ENCODE measurements at places on chromosomes 12 and 14.

GRCh38 chr14:27211741-27212140 lies 613.9 kb upstream of the NOVA1 start:
- DNase-seq = no peak

DNA sequence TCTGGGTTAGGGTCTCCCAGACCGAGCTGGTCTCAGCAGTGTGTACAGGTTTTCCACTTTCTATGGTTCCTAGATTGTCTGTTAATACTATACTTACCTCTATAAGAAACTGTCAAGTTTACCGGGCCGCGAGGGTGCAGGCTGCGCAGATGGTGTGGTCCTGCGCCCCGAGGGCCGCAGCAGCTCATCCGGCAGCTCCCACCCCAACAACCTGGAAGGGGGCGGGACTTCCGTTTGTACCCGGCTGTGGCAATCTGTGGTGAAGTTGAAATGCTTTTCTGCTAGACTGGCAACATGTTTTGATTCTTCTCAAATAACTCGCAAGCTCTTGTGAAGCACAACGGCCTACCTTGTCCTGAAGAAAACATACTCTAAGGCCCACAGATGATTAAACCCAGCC lies at the start of gene CLEC9A:
Gene CLEC9A, plus strand, starts transcription at position 237 of the 400 bp plus-strand sequence. CDS start 22,006 bp downstream, outside the sequence.
- DNase-seq = no peak

DNA sequence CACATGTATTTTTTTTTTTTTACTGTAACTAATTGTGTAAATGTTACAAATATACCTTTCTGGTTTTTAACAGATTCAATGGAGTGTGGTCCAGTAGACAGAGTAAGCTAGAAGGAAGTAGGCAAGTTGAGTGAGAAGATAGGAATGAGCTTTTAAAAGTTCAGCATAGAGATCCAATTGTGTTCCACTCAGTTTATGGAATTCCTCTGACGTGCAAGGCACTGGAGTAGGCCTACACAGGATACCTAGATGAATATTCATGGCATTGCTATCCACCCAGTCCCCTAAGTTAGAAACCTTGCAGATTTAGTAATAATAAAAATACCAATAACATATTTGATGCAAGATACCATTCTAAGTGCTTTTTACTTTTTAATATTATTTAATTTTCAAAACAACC lies 225.6 kb upstream of the ARID2 start:
- no peak for DNase-seq

DNA sequence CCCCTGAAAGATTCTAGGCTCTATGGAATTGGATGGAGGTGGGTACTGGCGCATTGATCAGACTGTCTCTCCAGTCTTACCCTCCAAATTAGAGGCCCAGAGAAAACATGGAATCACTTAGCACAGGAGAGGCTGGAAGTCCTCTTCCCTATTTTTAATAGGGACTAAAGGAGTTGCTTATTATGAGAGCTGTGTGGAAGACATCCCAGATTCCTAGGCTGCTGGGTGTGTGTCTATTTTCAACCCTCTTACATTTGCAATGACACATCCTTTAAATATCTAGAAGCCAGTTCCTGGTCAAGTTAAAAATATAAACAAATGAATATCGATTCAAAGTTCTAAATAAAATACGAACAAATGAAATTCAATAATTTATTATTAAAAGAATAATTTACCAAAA lies 58.3 kb upstream of the ARID2 start:
- DNase-seq = no peak

DNA sequence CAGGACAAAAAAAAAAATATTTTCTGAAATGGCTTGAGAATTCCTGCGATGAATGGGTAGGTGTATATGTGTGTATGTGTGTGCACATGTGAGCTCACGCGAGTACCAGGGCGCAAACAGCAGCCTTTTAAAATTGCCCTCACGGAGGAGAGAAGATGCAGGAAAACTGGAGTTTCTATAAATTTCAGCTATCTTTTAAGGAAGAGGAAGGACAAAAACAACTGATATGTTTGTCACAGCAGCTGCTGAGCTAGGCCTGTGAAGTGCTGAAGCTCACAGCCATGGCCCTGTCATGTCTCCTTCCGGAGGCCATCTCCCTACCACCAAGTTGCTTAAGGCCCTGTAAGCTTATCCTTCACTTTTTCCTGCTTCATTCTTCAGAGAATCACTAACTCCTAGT lies 40.8 kb downstream of the DUSP16 start:
- peak; percentile 48 for DNase-seq

DNA sequence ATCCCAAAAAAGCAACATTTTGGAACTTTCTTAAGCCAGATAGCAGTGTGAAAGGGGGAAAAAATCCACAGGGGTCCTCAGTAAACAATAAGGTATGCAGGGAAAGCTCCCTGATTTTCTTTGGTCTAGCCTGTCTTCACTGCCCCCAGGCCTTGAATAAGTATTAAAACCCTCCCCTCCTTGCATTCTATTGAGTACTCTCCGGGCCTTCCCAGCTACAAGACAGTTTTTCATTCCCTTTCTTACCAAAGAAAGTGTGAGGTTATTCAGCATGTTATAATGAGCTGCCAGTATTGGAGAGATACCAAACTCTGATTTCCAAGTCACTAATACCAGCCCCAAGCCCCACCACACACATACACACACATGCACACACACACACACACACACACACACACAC lies 59.8 kb upstream of the KIF21A start:
- no peak for DNase-seq

- no peak for DNase-seq
Observed at GRCh38 chr14:94397289-94398181, 9.1 kb upstream of the SERPINA1 start.

DNA sequence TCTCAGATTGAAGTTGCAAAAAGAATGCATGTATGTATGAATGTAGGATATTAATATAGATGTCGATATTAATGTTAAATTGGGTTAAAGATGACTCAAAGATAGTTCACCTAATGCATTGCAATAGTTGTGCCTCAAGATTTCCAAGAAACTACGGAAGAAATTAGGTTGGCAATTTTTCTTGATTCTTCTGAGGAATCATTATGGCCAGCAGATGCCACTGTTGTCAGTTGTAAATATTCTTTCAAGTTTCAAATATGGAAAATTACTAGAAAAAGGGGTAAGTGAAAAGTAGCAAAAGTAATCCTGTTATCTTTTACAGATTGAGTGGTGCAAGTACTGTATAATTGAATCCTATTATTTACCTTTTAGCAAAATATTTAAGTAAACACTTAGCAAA lies 202.1 kb downstream of the ADAMTS20 start:
- no peak for DNase-seq

- no peak for DNase-seq
Observed at GRCh38 chr14:91402348-91402747, 15.3 kb downstream of the CCDC88C start.

- peak; percentile 92 for DNase-seq
Observed at GRCh38 chr14:22852940-22853767, 16.8 kb downstream of the MMP14 start.

DNA sequence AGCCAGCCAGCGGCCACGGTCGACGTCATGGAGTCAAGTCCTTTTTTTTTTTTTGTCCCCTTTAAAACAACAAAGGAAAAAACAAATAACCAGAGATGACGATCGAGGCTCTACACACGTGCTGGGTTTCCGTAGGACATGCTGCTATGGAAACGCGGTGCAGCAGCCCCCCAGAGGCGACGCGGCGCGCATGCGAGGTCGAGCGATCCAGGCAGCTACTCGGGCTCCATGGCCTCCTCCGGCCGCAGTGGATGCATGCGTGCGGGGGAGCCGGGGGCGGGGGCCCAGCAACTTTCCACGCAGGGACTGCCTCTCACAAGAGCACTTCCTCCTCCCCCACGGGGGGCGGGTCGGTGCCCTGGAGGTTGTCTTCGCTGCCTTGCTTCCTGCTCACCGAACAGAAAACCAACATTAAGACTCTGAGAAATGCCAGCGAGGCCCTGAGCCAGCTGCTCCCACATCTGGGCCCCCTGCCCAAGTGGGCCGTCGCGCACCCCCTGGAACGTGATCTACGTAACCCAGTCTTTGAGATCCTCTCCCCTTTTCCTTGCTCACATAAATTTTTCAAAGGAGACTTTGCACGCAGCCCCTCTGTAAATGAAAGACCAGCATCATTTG lies 30.7 kb downstream of the P2RX4 start:
- peak; percentile 83 for DNase-seq

DNA sequence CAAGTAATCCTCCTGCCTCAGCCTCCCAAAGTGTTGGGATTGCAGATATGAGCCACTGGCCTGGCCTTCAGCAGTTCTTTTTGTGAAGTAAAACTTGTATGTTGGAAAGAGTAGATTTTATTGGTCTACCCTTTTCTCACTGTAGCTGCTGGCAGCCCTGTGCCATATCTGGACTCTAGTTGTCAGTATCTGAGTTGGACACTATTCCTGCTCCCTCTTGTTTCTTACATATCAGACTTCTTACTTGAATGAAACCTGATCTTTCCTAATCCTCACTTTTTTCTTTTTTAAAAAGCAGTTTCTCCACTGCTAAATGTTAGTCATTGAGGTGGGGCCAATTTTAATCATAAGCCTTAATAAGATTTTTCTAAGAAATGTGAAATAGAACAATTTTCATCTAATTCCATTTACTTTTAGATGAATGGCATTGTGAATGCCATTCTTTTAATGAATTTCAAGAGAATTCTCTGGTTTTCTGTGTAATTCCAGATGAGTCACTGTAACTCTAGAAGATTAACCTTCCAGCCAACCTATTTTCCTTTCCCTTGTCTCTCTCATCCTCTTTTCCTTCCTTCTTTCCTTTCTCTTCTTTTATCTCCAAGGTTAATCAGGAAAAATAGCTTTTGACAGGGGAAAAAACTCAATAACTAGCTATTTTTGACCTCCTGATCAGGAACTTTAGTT lies 88.7 kb downstream of the APAF1 start:
- DNase-seq = no peak

GRCh38 chr12:10186299-10186698 lies 7.5 kb downstream of the TMEM52B start:
- DNase-seq = peak; percentile 95

- no peak for DNase-seq
Observed at GRCh38 chr14:88604212-88604611, 41.4 kb downstream of the ZC3H14 start.

GRCh38 chr12:120979220-120979861 lies 998 bp downstream of the HNF1A start:
- no peak for DNase-seq

DNA sequence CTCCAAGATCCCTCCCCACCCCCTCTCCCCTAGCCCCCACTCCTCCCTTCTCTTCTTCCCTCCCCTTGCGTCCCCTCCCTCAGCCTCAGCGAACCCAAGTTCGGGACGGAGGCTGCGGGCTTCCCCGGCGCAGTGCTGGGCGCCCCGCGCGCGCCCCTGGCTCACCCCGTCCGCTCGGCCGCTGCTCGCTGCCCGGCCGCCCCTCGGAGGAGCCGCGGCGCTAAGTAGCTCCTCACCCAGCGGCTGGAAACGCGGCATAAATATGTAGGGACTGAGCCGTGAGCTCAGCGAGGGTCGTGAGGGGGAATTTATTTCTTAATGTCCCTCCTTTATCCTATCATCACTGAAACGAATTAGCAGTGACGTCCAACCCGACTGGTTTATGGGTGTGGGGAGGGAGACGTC lies at the start of gene NOS1:
Gene NOS1, minus strand, starts transcription at position 280 of the 405 bp plus-strand sequence. CDS start 30,557 bp downstream, outside the sequence.
- DNase-seq = no peak

- DNase-seq = no peak
Observed at GRCh38 chr12:116870306-116870705, 10.9 kb downstream of the HRK start.

DNA sequence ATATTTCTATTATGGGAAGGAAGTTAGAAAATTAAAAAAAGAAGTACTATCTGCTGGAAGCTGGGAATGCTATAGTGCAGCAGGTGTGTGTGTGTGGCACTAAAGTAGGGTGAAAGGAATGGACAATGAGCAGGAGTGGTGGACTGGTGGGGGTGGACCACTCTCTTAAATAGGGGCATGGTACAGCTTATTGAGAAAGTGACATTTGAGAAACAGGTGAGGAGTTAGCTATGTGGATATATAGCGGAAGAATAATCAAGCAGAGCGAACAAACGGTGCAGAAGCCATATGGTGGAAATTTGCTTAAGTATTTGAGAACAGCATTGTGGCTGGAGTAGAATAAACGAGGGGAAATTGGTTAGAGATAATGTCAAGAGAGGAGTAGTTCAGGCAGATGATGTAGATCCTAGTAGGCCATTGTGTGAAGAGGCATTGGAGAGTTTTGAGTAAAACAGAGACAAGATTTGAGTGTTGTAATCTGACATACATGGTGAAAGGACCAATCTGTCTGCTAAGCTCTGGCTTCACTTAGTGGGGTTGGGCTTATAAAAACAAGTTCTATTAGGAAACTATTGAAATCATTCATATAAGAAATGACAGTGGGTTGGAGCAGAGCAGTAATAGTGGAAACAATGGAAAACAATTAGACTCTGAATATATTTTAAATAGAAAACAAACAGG lies 149.2 kb upstream of the SYT10 start:
- no peak for DNase-seq

DNA sequence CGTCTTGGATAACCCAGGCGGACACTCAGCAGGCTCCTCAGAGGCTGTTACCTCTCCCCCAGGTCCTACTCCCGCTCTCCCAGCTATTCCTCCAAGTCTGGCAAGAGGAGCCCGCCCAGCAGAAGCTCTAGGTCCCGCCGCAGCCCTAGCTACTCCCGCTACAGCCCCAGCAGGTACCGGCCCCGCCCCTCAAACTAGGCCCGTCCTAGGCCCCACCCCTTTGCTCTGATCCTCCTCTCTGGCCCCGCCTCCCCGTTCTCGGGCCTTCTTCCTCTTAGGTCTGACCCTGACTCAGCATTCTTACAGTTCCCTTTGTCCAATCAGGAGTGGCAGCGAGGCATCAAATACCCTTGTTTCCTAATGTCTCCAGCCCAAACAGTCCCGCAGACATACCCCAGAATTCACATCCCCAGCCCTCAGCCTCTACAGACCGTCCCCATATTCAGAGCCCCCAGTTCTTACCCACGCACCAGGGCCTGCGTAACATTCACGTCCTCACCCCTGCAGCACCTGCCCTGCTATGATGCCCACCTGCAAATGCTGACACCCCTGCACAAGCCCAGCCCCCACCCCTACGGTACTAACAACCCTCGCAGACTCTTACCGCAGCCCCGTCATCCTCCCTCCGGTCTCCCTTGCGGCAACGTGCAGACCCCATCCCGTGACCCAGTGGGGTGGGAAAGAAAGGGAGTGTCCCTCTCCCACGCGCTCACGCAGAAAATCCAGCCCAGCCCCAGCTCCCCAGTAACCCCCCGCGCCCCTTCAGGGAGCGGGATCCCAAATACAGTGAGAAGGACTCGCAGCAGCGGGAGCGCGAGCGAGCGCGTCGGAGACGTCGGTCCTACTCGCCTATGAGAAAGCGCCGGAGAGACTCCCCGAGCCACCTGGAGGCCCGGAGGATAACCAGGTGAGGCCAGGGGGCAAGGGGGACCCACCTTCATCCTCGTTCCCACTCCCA lies 25.0 kb upstream of the HSPB8 start:
- peak; percentile 32 for DNase-seq
